Stomach (tissue), 19 donors: ENCODE measurements at places on chromosomes 4 and X. TPM values are rescaled to one million over a fixed set of nuclear protein-coding genes. Genes with fewer than 3 reads are reported as not detected.

The CHST7 gene
- total RNA-seq, result 1.8 TPM

The ARX gene
- total RNA-seq, result not detected

The HS3ST1 gene
- total RNA-seq, result 4.2 TPM

The MAMLD1 gene
- total RNA-seq, result 1.8 TPM

The FGB gene
- total RNA-seq, result 6.2 TPM

The IRF2 gene
- total RNA-seq, result 5.5 TPM

The DCAF12L2 gene
- total RNA-seq, result not detected

The CSTF2 gene
- total RNA-seq, result 6.8 TPM

The UGT2A1 gene
- not detected for total RNA-seq

The SPANXD gene
- not detected for total RNA-seq

The LNX1 gene
- 16.1 TPM for total RNA-seq

The ADGRG4 gene
- 0.29 TPM for total RNA-seq

The USP17L19 gene
- total RNA-seq, result not detected

The ZMAT1 gene
- total RNA-seq, result 7.3 TPM

The WWC2 gene
- 59.1 TPM for total RNA-seq

The UGDH gene
- total RNA-seq, result 26.3 TPM

The PROM1 gene
- total RNA-seq, result 124 TPM

The ADAM29 gene
- not detected for total RNA-seq

The CYSLTR1 gene
- 7.1 TPM for total RNA-seq

The KLF8 gene
- 9.3 TPM for total RNA-seq

The CLTRN gene
- 8.5 TPM for total RNA-seq

The GYPE gene
- total RNA-seq, result not detected

The HSFX4 gene
- not detected for total RNA-seq

The NRK gene
- total RNA-seq, result 0.29 TPM

The RNF4 gene
- total RNA-seq, result 27.2 TPM

The SAGE1 gene
- not detected for total RNA-seq

The ASB9 gene
- 5.5 TPM for total RNA-seq

The BEX1 gene
- total RNA-seq, result not detected
